NCI-H2171 (cell line): ENCODE measurements at places on chromosomes 3 and 15.

DNA sequence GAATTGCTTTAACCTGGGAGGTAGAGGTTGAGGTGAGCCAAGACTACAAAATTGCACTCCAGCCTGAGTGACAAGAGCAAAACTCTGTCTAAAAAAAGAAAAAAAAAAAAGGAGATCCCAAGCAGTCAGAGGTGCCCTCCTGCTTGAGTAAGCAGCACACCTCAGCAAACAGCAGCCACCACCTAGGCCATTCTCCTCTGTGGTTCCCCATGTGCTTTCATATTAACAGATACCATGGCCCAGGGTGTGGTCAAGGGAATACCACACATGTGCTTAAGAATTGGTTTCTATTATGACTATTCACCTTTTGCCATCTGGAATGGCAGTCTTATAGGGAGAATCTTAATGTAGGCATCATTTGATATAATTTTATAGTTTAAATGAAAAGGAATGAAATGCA is 24.7 kb upstream of the CSPG5 start:
- no peak for DNase-seq

- DNase-seq = no peak
These were observed 202.7 kb upstream of the BHLHE40 start for GRCh38 chr3:4776399-4776979.

GRCh38 chr3:1623896-1624295 is 474.8 kb upstream of the CNTN4 start:
- DNase-seq = no peak

DNA sequence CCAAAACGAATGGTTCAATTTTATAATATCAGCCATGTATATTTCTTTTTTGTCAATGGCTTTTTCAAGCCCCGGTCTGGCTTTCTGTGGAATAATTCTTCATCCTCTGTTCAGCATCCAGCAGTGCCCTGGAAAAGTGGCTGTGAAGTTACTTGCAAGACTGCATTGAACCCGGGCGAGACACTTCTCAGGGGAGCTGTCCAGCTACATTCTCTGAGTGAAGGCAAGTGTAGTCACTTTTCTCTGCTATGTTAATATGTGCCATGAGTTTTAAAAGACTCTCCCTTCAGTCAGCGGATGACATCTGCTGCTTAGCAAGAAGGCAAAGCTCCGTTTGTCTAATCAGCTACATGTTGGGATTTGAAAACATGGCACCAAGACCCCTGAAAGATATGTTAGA is 81.3 kb upstream of the RGMA start:
- no peak for DNase-seq

DNA sequence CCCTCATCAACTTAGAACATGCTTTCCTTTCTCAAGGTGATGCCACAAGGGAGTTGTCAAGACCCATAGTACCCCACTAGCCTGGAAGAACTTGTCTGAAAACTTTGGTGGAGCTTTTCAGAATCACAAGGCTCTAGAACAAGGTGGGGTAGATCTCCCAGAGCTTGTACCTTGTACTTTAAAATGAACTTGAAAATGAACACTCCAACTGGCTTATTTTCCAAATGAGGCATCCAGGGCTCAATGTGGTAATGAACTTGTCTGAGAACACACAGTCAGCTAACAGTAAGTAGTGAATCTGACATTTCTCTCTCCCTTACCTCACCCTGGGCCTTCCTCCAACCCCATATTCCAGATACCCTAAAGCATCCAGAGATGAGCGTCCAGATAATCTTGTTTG is 81.8 kb upstream of the THBS1 start:
- no peak for DNase-seq

- no peak for DNase-seq
These were observed 12.0 kb downstream of the FSTL1 start for GRCh38 chr3:120438665-120439370.

GRCh38 chr15:79221696-79222095 is 60.8 kb upstream of the ANKRD34C start:
- DNase-seq = no peak

DNA sequence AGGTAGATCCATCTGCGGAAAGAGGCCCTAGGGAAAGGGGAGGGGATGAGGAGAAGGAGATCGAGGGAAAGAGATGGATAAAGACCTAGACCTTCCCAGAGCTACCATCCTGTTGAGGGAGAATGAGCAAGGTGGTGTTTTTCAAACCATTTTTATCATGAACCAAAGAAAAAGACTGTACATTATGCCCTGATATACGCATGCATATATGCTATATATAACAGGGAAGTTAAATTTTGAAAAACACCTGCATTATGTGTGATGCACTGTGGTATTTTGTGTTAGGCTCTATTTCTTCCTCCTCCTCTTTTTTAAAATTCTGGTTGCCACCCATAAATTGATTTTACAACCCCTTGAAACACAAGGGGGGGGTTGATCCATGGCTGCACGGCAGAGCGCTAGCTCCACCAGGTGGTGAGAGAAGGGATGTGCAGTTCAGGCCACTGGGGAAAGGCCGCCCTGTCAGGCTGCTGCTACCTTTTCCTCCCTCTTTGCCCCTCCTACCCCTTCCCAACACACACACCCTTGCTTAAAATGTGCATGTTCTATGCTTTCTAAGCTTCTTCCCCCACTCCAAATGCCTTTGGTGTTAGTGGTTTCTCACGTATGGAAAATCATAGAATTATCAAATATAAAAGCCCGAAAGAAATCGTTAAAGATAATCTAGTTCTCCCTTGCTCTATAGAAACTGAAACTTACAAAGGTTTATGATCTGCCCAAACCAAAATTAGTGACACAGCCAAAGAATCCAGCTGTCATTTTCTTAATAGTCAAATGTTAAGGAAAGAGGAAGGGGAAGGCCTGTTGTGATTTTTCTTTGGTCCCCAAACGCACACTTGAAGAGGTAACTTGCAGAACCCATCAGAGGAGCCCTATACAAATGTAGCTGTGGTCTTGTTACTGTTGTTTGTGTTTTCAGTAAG is 262.0 kb upstream of the UMPS start:
- DNase-seq = peak; percentile 38

- no peak for DNase-seq
These were observed 86.3 kb downstream of the CNTN6 start for GRCh38 chr3:1179146-1179545.

- DNase-seq = no peak
These were observed 197.5 kb upstream of the BCL6 start for GRCh38 chr3:187942658-187943241.

DNA sequence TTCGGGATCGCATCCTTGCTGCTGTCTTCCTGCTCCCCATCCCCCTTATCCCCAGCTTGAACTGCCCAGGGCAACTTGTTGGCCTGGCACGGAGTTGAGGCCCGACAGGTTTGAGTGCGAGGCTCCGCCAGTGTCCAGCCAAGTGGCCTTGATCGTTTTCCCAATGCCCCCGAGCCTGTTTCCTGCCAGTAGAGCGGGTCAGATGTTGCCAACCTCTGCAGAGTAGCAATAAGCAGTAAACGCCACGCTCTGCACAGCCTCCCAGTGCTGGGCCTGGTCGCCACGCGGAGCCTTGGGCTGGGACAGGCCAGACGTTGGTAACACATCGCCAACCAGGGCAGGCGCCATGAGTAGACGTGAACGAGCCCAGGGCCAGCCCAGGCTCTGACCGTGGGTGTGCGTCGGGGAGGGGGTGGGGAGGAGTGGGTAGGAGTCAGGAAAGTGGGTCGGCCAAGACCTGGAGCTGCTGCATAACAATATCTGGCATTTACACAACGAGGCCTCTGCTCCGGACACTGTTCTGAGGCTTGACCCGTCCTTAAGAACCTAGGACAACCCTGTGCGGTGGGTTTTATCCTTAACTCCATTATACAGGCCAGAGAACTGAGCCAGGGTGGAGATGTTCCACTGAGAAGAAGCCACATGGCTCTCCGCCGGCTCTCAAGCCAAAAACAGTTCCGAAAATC is 444 bp upstream of the ABHD14A start:
- DNase-seq = no peak

DNA sequence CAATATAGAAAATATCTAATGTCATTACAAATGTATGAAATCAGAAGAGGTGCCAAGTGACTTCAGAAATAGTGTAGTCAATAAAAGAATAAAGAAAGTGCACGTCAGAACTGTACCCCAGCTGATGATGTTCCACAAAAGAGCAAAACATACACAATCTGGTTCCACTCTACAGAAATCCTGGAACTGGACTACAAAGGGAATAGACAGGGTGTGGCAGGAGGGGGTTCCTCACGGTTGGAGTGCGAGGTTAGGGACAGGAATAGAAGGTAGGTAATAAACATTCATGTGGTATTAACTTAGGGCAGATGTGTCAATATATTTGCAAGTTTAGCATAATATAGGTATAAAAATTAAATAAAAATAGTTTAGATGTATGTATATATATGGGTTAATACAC is 103.3 kb upstream of the GOLGA6L6 start:
- no peak for DNase-seq

DNA sequence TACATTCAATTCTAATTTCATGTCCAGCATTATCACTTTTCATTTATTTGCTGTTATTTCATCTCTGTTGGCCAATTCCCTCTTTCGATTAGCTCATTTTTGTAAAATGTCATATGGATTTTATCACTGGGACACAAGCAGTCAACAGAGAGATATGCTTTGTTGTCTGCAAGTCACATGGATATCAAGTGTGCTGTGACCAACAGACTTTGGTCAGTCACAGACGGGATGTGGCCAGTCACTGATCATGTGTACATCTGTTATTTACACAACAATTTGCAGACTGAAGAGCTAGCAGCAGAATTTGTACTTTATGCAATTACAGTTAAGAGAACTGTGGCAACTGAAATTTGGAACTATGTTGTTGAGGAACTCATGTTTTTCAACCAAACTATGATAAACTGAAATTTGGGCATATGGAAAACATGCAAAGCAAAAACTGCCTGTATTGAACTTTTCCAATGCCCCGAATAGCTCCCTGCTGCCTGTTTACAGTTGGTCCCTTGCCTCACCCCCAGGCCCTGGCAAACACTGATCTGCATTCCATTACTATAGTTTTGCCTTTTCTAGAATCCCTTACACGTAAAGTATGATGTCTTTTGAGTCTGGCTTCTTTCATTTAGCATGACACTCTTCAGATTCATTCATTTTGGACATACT is 104.4 kb downstream of the RPL22L1 start:
- no peak for DNase-seq

GRCh38 chr3:117322866-117323265 is 613.3 kb downstream of the TUSC7 start:
- DNase-seq = no peak

DNA sequence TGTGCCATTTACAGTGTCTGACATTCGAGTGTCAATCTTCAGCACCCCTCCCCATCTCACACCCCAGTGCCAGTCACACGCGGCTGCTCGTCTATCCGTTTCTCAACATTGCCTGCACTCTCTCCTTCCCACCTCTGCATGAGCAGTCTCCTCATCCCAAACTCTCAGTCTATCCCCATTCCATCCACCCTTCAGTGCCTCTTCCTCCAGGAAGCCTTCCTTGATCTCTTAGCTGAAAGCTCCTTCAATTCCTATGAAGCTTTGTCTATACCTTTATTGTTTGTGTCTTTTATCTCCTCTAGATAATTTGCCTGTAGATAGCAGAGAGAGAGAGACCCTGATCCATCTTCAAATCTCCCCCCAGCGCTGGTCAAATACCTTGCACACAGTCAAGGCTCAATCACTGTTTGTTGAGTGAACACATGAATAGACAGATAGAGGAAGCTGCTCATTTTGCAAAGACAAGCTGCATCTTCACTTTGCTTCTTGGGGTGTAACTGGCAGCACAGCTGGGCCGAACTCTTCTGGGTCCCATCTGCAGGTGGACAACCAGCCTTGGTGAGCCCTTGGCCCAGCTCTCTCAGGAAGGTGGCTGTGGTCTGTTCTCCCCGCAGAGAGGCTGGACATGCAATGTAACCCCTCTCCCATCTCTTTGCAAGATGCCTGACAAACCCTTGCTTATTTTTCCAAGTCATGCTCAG is 52.8 kb downstream of the ITGA11 start:
- DNase-seq = no peak

GRCh38 chr15:63041974-63042876 is at the start of gene TPM1:
Gene TPM1, plus strand, starts transcription at chr15:63042747. Its CDS starts 83 bp downstream, at chr15:63042830.
- DNase-seq = peak; percentile 54

DNA sequence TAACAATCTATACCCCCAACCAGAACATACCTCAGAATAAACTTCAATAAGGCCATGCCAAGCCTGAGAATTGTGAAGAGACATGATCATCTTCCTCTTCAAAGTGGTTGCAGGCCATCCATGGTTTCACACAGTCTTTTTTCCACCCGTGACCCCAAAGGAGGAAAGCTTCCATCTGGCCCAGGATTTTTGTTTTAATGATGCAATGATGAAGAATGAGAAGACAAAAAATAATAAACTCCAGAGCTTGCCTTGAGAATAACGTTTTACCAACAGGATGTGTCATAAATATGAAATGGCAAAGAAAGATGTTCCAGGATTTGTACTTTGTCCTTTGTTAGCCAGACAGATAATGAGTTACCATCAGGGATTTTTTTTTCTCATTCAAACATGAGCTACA is 201.9 kb downstream of the WNT5A start:
- DNase-seq = no peak

- no peak for DNase-seq
These were observed 220.1 kb upstream of the PRICKLE2 start for GRCh38 chr3:64445109-64445943.

GRCh38 chr3:164155400-164155799 is 922.9 kb downstream of the SI start:
- DNase-seq = no peak

DNA sequence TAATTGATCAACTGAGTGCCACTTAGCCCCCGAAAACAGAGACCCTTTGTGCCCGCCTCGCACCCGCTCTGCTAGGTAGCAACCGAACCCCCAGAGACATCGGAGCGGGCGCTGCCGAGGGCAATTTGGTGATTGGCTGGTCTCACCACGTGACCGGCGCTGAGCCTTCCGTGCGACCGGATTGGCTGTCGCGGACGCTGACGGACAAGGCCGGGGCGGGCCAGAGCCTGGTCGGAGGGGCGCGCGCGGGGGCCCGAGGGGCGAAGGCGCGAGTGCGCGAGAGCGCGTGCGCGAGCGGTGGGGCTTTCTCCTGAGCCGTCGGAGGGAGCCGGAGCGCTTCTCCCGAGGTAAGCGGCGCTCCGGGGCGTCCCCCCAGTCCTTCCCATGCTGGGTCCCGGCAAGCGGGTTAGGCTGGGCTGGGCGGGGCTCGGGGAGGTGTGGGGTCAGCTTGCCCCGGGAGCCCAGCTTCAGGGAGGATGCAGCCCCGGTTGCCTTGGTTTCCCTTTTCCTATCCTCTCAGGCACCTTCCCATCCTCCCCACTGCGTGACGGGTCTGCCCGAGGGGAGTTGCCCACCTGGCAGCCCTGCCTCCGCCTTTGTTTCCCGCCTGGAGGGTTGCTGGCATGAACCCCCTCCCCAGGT is at the start of gene TMEM108:
Gene TMEM108, plus strand, starts transcription at position 303 of the 642 bp plus-strand sequence.
- peak; percentile 97 for DNase-seq

GRCh38 chr3:34229876-34230275 is 431.4 kb downstream of the PDCD6IP start:
- peak; percentile 10 for DNase-seq

- DNase-seq = peak; percentile 18
These were observed 1270.8 kb downstream of the ROBO1 start for GRCh38 chr3:78497021-78497420.

GRCh38 chr3:193780397-193780796 is 187.4 kb downstream of the OPA1 start:
- no peak for DNase-seq

- no peak for DNase-seq
These were observed 10.1 kb downstream of the BCL2L10 start for GRCh38 chr15:52102463-52102862.

GRCh38 chr3:143464850-143465249 is 345.3 kb downstream of the CHST2 start:
- no peak for DNase-seq

- no peak for DNase-seq
These were observed 84.0 kb downstream of the DIPK2A start for GRCh38 chr3:144055604-144056003.

GRCh38 chr3:139310474-139310933 is 33.3 kb upstream of the MRPS22 start:
- no peak for DNase-seq

GRCh38 chr3:177810162-177810623 is 612.9 kb upstream of the TBL1XR1 start:
- no peak for DNase-seq
